ENCODE measurements at places on chromosomes 2 and 18.

GRCh38 chr18:68660354-68661183 lies 54.3 kb downstream of the TMX3 start:
- DNase-seq = peak; percentile 22

GRCh38 chr2:55862246-55862645 lies 61.3 kb downstream of the EFEMP1 start:
- no peak for DNase-seq

- no peak for DNase-seq
Observed at GRCh38 chr2:226799976-226800940, 638 bp upstream of the IRS1 start.

GRCh38 chr2:110875384-110875725 lies 143.0 kb downstream of the ACOXL start:
- no peak for DNase-seq

DNA sequence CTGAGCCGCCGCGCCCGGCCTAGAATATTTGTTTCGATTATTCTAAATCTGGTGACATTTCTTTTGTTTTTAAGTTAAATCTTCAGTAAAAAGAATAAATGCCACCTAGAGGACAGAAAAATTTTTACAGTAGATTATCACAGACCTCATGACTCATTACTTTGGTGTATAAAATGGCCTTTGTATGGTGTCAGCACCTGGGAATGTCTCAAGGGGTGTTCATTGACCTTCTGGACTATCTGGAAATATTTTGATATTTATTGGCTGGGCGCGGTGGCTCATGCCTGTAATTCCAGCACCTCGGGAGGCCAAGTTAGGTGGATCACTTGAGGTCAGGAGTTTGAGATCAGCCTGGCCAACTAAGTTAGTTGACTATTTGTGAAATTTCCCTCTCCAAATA lies 30.3 kb upstream of the SLC30A6 start:
- DNase-seq = peak; percentile 30

- no peak for DNase-seq
Observed at GRCh38 chr2:176514276-176514675, 245.0 kb downstream of the MTX2 start.

GRCh38 chr2:129935118-129935517 lies 44.3 kb upstream of the RAB6C start:
- no peak for DNase-seq

- no peak for DNase-seq
Observed at GRCh38 chr2:74893332-74893731, 59.4 kb downstream of the HK2 start.

- DNase-seq = no peak
Observed at GRCh38 chr2:152638056-152638455, 79.2 kb downstream of the PRPF40A start.

- no peak for DNase-seq
Observed at GRCh38 chr2:11963966-11964365, 217.5 kb downstream of the LPIN1 start.

GRCh38 chr18:61388010-61388409 lies 54.8 kb downstream of the CDH20 start:
- no peak for DNase-seq

DNA sequence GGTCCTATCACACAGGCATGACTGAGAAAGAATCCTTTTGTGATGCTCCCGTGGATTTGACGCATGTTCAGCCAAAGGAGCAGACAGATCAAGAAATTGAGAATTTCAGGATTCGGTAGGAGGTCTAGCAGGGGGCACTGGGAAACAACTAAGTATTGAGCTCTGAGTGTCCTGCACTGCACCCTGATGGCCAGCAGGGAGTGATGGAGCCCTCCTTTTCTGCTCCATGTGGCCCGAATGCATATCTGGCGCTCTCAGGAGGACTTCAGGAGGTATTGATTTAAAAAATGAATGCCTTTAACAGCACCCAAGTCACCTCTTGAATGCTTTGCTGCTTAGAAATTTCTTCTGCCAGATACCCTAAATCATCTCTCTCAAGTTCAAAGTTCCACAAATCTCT lies 58.0 kb downstream of the ZNF519 start:
- DNase-seq = peak; percentile 7

DNA sequence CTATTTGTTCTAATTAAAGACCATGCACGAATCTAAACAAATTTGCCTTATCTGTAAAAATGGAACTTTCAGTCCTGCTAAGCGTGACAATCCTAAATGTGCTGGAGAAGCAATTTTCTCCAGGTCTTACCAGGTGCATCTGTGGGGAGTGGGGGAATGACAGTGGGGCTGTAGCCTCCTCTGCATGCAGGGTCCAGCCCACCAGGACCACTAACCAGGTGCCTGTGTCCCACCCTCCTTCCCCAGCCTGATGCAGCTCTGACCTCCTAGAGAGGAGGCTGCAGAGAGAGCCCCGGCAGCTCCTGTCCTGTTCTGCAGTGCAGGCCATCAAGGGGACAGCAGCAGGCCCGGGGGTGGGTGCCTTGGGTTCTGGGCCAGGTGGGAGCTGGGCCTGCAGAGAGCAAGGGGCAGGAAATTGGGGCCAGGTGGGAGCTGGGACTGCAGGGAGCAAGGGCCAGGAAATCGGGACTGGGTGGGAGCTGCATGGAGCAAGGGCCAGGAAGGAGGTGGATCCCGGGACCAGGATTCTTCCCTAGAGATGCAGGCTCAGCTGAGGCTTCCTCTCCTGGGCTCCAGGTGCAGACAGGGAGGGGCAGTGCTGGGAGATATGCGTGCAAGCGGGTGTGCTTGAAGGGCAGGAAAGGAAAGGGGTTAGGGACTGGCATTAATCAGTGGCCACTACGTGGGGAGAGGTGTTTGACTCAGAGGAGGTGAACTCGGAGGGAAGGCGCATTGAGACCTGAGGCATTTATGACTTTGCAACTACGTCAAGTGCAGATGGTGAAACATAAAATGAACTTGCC lies 185.3 kb downstream of the ANKRD30B start:
- no peak for DNase-seq

- no peak for DNase-seq
Observed at GRCh38 chr2:178909507-178909906, 102.3 kb upstream of the TTN start.

DNA sequence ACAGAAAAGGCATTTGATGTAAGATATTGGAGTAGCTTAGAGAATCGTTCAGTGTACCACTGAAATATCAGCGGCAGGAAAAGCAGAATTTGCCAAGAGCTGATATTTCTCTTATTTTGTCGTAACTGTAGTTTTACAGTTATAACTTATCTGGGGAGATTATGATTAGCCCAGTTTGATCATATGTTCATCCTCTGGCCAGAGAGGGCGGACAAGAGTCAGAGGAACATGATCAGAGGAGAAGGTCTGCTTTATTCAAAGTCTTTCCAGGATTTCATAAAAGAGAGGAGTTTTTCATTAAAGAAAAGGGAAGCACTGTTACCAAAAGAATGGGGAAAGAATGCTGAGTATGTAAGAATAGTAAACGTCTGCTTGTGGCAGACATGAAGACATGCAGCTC lies 1655.6 kb downstream of the DPP10 start:
- no peak for DNase-seq

DNA sequence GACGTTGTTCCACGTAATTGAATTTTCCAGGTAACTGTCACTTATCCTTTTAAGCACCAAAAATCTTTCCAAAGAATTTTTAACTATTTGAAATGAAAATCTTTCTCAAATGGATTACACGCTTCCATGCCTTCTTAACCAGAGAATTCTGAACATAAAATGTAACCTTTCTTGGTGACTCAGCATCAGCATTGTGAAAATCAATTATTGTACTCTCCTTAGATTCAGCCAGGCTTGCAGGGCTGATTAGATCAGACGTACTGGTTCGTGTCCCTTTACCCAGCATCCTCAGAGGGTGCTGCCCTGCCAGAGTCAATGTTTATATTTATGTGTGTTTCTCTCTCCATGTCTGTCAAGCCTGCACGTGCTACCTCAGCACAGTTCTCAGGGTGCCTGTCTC lies 623.9 kb downstream of the CNTNAP5 start:
- no peak for DNase-seq

DNA sequence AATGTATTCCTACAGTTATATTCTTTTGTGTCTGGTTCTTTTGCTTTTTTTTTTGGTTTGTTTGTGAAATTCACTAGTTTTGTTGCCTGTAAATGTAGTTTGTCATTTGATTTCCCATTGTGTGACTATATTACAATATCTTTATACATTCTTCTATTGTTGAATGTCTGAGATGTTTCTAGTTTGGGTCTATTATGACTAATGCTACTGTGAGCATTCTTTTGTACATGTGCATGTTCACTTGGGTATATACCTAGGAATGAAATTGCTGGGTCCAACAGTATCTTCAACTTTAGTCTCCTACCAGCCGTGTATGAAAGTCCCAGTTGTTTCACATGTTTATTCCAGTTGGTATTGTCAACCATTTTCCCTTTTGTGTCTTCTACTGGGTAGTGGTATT lies 112.7 kb upstream of the RBMS1 start:
- DNase-seq = no peak

DNA sequence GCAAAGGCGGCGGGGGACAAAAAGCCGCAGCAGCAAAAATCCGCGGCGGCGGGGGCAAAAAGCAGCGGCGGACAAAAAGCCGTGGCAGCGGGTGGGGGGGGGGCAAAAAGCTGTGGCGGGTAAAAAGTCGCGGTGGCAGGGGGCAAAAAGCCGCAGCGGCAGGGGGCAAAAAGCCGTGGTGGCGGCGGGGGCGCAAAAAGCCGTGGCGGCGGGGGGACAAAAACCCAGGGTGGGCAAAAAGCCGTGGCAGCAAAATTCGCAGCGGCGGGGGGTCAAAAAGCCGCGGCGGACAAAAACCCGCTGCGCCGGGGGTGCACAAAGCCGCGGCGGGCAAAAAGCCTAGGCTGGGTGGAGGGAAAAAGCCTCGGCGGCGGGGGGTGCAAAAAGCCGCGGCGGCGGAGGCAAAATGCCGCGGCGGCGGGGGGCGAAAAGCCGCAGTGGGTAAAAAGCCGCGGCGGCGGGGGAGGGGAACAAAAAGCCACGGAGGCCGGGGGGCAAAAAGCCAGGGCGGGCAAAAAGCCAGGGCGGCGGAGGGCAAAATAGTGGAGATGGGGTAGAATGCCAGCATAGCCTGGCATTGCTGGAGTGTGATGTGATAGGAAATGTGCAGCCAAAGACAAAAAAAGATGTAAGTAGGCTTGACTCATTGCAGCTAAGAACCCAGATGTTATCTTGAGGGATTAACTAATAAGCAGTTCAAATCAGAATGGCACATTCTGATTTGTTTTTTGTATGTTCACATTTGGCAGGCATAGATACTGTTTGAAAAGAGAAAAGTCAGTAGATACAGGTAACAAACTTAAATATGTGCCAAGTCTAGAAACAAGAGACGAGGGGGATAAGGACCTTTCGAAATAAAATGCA lies 1076.3 kb downstream of the RPIA start:
- DNase-seq = no peak

- no peak for DNase-seq
Observed at GRCh38 chr2:111535404-111535803, 348.6 kb downstream of the ANAPC1 start.

DNA sequence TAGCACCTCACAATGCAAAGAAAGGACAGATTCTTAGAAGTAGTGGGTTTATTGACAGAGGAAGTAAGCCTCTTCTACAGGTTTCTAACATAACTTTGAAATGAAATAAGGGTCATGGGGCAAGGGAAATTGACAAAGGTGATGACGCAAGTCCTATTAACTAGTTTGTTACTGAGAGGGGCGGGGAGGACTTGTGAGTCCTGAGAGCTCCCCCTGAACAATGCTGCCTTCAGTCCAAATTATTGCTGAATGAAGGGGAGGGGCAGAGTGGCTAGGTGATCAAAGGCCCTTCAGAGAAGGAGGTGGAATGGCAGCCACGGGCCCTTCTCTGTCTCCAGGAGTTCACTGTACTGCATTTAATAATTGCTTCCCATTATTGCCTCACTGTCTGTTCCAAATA lies 390.0 kb downstream of the MEIS1 start:
- no peak for DNase-seq

GRCh38 chr2:207149249-207150213 lies 16.2 kb downstream of the KLF7 start:
- DNase-seq = no peak

DNA sequence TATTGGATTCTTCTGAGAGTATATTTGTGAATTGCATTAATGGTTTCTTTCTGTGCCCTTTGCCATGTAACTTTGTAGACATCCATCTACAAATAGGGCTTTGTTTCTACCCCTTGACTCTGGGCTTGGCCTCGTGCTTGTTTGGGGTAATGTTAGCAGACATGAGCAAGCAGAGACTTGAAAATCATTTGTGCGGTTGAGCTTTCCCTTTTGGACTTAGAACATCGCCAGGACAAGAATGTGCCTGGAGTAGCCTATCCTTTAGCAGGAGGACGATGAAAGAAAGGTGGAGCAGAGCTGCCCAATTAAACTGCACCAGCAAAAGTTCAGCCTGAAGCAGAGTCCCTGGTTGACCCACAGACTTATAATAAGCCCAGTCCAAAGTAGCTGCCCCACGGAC lies 785.9 kb downstream of the EPHA4 start:
- DNase-seq = no peak

GRCh38 chr2:211473116-211473515 lies 916.7 kb downstream of the CPS1 start:
- DNase-seq = no peak

- no peak for DNase-seq
Observed at GRCh38 chr18:848062-848861, 36.2 kb upstream of the YES1 start.

GRCh38 chr2:176187200-176187898 lies 1.1 kb upstream of the HOXD1 start:
- DNase-seq = no peak

DNA sequence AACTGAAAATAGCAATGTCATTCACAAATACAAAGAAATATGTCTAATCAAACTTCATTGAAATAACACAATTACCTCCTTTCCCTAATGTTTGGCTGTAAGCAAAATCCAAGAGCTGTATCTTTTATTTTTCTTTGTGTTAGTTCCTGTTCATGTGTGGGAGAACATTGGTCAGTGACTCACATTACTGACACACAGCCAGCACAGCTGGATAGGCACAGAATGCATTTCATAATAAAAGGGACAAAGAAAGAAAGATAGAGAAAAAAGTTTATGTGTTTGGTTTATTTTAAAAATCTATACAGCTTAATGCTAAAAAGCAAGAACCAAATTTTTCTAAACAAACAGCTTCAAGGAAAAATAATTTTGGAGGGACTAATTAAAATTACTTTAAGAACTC lies 185.6 kb upstream of the COL3A1 start:
- no peak for DNase-seq

DNA sequence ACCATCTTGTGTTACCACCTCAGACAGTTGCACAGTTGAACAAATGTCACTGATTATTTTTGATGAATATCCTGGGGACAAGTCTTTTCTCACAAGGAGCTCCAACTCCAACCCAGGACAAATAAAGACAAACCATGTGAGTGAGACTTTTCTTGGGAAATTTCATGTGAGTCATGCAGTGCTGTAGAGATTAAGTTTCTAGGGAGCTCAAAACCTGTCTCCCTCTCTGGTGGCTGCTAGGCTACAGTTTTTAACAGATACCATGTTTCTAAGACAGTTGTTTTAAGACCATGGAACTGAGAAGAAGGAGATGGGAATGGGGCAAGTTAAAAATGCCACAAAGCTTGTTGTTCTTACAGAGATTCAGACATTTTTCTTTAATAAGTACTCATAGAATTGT lies 255.5 kb downstream of the RIT2 start:
- no peak for DNase-seq

GRCh38 chr18:11950824-11951223 lies 30.5 kb upstream of the IMPA2 start:
- no peak for DNase-seq

GRCh38 chr2:127525691-127526131 lies 578 bp downstream of the IWS1 start:
- DNase-seq = no peak

GRCh38 chr2:188629753-188630527 lies 338.3 kb downstream of the GULP1 start:
- DNase-seq = no peak
